ENCODE measurements at places on chromosomes 3 and 15.

- DNase-seq, result no peak
These were observed 31.9 kb upstream of the THSD4 start for GRCh38 chr15:71083349-71083748.

DNA sequence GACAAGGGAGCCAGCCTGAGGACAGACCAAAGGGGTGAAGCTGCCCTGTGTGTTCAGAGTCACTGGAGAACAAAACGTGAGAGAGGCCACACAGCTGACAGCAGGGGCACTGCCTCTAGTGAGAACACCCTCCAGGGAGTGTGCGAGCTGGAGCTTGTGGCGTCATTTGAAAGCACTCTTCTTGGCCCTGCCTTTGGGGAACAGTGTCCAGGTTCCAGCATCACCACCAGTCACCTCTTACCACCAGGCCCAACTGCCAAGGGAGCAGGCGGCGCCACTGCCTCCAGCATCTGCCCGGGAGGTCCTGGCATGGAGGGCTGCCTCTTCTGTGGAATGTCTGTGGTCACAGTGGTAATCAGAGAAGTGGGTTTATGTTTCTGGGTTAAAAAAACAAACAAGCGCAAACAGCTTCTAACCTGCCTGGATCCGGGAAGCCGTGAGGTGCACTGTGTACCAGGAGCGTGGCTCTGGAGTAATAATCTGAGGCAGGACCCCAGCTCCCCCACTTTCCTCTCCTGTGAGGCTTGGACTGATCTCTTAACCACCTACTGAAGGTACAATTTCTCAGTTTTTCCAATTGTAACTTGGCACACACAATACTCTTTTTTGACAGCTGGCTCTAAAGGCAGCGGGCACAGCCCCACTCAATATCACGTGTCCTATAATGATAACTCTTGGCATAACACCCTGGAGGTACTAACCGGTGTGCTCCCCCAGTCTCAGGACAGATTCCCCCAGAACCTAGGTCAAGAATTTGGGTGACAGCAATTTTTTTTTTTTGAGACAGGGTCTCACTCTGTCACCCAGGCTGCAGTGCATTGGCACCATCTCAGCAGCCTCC is 32.2 kb upstream of the CDCP1 start:
- no peak for DNase-seq

DNA sequence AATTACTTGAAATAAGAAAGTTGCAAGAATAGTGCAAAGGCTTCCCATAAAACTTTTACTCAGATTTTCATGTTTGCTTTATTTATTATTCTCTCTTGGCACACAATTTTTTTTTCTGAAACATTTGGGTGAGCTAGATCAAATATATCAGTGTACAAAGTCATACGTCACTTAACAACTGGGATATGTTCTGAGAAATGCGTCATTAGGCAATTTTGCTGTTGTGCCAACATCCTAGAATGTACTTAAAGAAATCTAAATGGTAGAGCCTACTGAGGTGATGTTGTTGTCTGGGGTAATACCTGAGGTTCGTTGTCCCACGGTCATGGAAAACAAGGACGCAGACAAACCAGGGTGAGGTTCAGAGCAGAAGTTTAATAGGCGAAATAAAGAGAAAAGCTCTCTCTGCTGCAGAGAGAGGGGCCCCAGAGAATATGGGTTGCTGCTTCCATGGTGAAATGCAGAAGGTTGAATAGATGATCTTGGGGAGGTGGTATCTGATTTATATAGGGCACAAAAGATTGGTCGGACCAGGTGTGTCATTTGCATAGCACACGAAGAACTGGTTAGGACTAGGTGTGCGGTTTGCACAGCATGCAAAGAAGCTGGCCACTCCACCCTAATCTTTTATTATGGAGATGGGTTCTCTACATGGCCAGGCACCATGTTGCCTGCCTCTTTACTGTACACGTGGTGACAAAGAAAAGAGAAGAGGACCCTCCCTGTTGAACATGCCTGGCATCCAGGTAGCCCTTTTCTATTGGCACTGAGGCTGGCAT is 8.8 kb upstream of the GRAMD1C start:
- no peak for DNase-seq

DNA sequence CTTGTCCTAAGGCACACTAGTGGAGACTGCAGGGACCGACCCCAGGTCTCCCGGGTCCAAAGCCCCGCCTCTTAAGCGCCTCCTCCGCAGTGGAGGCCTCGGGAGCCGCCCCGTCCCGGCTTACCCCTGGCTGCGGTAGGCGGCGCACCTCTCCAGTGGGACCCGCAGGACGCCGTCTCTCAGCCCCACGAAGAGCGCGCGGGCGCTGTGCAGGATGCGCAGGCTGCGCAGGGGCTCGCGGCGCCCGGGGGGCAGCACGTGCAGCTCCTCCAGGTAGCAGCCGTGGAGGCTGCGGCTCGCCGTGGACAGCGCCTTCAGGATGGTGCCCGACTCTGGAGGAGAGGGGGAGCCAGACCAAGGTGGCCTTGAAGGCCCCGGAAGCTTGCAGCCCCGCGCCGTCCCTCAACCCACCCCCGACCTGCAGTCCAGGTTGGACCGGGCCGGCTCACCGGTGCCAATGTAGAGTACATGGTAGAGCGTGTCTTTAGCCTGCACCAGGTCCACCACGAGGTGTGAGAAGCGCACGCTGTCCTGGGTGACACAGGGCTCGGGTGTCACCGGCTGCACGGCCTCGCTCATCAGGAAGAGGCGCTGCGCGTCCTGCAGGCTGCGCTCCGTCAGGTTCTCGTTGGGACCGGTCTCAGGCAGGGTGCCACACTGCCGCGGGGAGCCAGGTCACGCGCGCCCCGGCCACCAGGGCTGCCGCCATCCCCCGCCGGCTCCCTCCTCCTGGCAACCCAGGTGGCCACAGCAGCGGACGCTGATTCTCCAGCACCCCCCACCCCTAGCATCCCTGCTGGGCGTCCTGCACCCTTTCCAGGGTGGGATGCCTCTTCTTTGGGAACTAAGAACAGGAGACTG is 105.5 kb downstream of the SEMA5B start:
- no peak for DNase-seq

GRCh38 chr15:50767332-50767861 is 1.9 kb upstream of the SPPL2A start:
- DNase-seq, result no peak

DNA sequence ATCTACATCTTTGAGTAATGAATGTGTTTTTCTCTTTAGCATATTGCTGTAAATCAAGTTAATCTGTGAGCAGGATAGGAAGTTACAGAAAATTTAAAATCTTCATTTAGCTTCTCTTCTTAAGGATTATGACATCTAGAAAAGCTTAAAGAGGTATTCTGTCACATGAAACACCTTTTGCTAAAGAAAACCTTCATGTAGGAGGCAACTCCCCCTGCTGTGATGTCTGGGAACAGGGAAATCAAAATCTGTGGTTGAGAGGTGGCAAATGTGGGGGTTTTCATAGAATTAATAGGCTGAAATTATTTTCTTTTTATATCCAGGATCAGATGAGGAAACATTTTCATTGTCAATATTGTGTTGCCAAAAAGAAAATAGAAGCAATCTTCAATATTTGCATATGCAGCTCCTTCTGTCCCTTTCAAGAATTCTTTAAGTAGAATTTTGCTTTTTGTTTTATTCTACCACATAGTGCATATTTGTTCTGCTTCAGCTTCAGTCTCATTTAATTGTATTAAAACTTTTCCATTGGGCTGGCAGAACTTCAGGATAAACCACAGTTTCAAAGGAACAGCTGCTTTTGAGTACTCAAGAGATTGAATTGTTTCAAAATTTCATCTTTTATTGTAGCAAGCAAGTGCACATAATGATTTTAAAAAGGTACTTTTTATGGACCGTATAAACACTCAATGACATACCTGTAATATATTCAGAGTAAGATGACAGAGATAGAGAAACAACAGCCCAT is 128.4 kb downstream of the RAP2B start:
- DNase-seq, result no peak

DNA sequence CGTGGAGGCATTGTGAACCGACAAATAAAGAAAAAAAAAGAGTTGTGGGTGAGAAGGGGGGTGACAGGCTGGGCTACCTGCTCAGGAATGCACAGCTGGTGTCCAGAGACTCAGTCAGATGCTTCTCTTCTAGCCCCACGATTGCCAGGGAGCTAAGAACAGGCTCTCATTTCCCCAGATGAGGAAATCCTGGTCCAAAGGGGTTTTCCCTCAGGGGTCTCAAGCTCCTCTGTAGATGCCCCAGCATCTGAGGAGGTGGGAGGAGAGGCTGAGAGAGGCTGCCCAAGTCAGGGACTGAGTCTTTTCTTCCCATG is 35.5 kb downstream of the BNC1 start:
- no peak for DNase-seq

DNA sequence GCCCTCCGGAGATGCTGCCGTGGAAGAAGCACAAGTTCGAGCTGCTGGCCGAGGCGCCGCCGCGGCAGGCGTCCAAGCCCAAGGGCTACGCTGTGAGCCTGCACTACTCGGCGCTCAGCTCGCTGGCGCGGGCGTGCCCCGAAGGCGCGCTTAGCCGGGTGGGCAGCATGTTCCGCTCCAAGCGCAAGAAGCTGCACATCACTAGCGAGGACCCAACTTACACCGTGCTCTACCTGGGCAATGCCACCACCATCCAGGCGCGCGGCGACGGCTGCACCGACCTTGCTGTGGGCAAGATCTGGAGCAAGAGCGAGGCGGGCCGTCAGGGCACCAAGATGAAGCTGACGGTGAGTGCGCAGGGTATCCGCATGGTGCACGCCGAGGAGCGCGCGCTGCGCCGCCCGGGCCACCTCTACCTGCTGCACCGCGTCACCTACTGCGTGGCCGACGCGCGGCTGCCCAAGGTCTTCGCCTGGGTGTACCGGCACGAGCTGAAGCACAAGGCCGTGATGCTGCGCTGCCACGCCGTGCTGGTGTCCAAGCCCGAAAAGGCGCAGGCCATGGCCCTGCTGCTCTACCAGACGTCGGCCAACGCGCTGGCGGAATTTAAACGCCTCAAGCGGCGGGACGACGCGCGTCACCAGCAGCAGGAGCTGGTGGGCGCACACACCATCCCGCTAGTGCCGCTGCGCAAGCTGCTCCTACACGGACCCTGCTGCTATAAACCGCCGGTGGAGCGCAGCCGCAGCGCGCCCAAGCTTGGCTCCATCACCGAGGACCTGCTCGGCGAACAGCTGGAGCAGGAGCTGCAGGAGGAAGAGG is 1.3 kb downstream of the FAM43A start:
- no peak for DNase-seq

DNA sequence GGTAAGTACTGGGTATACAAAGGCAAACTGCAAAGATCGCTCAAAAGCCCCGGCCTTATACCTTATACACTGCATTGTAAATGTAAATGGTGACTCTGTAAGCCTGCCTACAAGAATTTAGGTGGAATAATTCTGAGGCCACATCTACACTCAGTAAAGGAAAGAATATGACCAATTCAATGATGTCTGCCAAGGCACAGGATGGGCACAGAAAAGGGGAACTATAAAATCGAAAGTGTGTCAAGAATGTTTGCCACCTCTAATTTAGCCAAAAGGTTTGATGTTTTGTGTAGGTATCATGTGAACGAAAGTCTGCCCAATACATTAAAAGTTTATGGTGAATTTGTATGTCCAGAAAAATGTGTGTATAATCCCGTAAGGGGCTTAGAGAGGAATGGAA is 96.1 kb downstream of the FOXP1 start:
- DNase-seq, result no peak

DNA sequence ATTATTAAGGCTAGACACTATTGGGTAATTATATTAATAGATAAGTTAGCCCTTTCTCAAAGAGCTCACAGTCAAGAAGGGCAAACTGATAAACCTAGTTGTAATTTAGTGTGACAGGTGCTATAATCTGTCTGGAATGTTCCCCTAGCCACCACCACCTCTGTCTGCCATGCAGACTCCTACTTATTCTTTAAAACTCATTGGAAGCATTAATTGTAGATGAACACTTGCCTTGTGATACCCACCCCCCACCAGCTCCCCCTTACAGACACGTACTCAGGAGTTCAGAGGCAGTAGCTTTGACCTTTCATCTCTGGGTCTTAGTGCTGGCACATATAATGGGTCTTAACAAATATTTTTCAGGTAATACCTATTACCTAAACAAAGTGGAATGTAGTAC is 195.9 kb downstream of the TP63 start:
- no peak for DNase-seq

DNA sequence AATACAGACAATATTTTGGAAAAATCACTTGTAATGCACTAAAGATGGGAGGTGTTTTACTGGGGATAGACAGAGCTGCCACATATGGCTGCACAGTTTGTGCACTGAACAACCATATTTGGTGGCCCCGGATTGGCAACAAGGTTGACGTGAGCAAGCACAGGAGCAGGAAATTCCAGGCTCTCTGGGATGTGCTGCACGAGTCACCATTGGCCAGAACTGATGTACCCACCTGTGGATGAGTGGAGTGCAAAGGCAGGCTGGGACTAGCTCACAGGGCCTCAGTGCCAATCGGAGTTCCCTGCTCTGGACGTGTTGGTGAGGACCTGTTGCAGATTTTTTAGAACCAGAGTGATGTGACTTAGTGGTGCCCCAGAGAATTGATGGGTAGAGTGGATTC is 42.0 kb upstream of the SCAANT1 start:
- DNase-seq, result no peak

- no peak for DNase-seq
These were observed 17.9 kb upstream of the CRABP1 start for GRCh38 chr15:78322243-78322642.

DNA sequence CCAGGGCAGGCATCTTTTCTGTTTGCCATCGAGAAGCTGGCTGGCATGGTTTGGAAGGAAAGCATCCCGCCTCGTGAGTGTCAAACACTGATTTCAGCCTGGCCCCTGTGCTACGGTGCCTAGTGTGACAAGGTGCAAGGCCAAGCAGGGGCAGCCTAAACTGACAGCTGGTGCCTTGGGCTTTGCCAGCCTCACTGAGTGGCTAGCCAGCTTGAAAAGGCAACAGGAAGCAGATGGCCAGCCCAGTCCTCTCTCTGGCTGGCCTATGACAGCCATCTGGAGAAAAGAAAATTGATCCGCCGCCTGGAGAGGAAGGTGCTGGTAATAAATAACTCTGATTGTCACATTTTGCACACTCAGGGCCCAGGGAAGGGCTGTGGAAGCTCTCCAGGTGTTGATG is 52.2 kb downstream of the C3orf85 start:
- DNase-seq, result no peak

DNA sequence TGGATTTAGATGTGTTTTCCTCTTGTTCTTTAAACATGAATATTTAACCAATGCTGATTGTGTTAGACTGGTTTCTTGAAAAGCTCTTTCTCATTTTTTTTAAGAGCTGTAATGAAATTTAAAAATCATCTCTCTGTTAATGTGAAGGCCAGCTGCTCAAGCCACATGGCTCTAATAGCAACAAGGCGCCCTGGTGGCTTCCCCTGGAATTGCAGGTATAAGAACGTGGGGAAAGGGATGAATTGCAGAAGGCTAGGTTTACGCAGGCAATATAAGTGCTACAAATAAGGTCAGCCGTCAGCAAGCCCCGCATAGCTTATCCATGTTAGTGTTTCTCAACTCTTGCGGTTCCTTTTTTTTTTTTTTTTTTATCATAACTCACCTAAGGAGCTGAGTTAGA is 108.5 kb downstream of the SAMMSON start:
- DNase-seq, result no peak

- no peak for DNase-seq
These were observed 83.5 kb upstream of the LIPC start for GRCh38 chr15:58348095-58348812.
